Uterus (tissue), 4 donors: ENCODE measurements at places on chromosomes 7 and 10. TPM values are rescaled to one million over a fixed set of nuclear protein-coding genes. Genes with fewer than 3 reads are reported as not detected.

Gene AGR3
- 9.1 TPM for total RNA-seq

Gene PBLD
- 0.88 TPM for total RNA-seq

Gene SAP25
- 6.0 TPM for total RNA-seq

Gene OPTN
- 43.8 TPM for total RNA-seq

Gene MET
- 36.9 TPM for total RNA-seq

Gene ZNF804B
- total RNA-seq: not detected

GRCh38 chr7:117603627-117604026 lies 123.8 kb downstream of the CFTR start:
- DNase-seq: no peak

- no peak for DNase-seq
These were observed 140.2 kb upstream of the AHR start for GRCh38 chr7:17158261-17158660.

- DNase-seq: no peak
These were observed 1199.9 kb downstream of the GATA3 start for GRCh38 chr10:9254353-9254752.

DNA sequence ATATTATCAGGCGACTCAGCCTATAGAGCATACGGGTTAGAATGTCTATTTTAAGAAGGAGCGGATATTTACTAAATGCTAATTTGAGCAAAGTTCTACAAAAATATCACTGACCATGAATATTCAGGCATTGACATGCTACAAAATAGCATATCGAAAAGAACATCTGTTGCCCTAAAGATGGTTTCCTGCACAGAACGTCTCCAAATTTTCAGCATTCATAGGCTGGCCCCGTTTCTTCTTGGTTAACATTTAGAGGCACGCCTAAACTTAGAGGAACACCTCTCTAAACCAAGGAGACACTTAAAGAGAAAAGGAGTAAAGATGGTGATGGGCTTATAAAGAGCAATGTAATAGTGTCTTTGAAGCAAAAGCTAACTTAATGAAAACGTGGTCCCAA lies 1.3 kb upstream of the MINPP1 start:
- DNase-seq: no peak

DNA sequence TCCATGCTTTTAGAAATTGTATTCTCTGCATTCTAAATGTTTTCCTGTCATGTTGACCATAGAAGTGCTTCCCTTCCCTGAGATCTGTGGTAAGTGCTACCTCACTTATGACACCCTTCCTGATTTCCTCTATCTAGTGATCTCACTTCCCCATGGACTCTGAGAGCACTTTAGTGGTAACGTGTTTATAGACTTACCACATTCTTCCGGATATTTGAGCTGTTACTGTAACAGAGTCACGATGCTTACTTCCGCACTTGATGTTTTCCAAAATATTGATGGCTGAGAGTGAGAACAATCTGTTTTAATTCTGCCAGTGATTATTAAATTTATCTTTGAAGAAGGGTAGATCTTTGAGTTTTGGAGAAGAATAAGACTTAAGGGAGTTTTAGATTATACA lies 60.1 kb upstream of the NAMPT start:
- DNase-seq: no peak

DNA sequence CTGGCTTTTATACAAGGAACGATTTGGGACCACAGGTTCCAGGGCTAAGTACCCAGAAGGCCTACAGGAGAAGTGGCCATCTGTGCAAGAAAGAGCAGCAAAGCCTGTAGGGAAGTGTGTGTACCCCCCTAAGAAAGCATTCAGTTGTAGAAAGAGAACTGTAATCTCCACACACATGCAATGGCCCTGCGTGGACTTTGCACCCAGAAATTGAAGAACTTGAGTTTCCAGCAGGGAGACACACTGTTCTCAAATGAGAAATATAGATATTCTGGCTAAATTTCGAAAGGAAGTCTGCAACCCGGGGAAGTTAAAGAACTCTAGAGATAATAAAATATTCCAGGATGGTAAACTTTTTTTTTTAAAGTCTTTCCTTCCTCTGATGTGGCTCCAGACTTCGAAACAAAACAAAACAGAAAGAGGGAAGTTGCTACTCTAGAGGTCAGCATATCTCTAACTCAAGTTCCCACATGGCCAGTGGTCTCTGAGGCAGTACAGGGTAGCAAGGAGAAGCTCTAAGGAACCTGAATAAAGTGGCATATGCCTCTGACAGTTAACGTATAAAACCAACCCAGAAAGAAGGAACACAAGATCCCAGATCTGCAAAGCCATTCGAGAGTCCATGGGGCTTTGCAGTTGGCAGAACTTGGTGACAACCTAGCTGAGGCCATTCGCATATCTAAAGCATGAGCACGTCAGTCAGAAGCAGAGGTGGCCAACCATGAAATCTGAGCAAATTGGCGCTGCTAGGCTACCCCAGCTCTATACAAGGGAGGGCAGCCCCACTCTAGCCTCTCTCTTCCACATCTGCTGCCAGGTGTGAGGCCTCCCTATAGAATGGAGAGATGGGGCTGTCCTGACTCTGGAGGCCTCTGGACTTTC lies 56.6 kb downstream of the ELMO1 start:
- no peak for DNase-seq

GRCh38 chr10:14429043-14429700 lies 98.4 kb upstream of the FRMD4A start:
- DNase-seq: no peak

DNA sequence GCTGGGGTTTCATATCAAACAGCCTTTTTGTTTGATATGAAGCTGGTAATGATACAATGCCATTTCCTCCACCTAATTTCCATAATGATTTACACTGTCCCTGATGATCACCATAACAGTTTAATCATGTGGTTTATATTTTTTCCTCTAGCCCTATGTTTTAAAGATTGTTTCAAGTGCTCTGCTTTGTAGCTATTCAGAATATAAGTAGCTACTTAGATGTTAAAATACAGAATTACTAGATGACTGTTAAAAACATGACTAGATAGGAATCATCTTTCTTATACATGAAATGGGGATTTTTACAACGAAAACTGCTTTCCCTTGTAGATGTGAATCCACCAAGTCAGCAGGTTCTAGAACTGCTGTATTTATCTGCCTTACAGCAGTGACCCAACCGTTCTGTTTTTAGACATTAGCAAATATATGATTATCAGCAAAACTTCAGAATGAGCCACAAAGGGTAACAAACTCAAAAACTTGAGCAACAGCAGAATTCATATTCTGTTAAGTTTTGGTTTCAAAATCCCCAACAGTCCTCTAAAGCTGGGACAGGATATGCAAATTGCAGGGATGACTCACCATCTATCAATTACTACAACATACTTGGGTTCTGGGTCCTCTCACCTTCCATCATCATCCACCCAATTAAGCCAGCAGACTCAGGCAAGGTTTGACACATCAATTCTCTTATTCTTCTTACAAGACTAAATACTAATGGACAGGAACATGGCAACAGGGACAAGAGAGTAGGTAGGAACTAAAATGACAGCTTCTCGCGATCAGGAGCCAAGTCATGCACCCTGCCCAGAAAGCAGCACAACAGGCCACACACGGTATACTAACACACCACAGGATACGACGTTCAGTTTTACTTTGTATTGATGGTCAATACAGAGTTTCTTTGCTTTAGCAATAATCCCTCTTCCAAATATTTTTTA lies 83.9 kb downstream of the PIP4K2A start:
- DNase-seq: no peak

DNA sequence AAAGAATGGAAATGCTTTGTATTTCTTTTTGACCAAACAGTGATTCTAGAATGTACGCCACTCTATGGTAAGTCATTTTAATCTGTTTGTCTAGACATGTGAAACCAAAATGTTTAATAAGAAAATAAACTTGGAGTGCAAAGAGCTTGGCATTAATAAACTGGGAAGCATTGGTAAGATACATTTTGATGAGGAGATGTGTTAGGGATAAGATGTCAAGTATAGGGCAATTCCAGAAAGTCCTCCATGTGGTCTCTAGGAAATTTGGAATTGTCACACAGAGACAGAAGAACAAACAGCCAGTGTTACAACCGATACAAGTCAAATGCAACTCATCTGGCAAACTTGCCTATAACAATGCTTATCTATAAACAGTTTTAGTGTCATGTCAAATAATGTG lies 410.7 kb upstream of the SEMA3A start:
- DNase-seq: no peak
